ENCODE measurements at places on chromosomes 3 and 15. TPM values are rescaled to one million over a fixed set of nuclear protein-coding genes. Genes with fewer than 3 reads are reported as not detected.

Gene NPTN
- total RNA-seq, result 171 TPM

Gene DGKG
- total RNA-seq, result 1.8 TPM

Gene QRICH1
- total RNA-seq, result 132 TPM

Gene IL5RA
- total RNA-seq, result not detected

Gene KNG1
- 0.44 TPM for total RNA-seq

Gene CDHR4
- total RNA-seq, result 0.45 TPM

Gene CCK
- not detected for total RNA-seq

Gene SLC22A14
- not detected for total RNA-seq

Gene PDZRN3
- 9.2 TPM for total RNA-seq

Gene SLC51A
- total RNA-seq, result not detected

Gene TOMM70
- 28.6 TPM for total RNA-seq

Gene COL8A1
- total RNA-seq, result 3.5 TPM

Gene ZBTB20
- total RNA-seq, result 32.1 TPM

Gene RTP1
- total RNA-seq, result not detected

Gene RBPMS2
- 0.68 TPM for total RNA-seq

Gene RTP3
- not detected for total RNA-seq

Gene RARRES1
- 5.6 TPM for total RNA-seq

Gene RBMS3
- total RNA-seq, result 23.4 TPM

Gene MELTF
- 21.0 TPM for total RNA-seq

Gene CTXN2
- total RNA-seq, result not detected

Gene PRR23C
- total RNA-seq, result not detected

Gene ANKUB1
- not detected for total RNA-seq

Gene EPB42
- not detected for total RNA-seq

Gene CACNA1D
- 1.9 TPM for total RNA-seq

Gene DUOXA2
- not detected for total RNA-seq

Gene SNX22
- total RNA-seq, result 0.19 TPM

Gene GMNC
- total RNA-seq, result 0.13 TPM

Measured in suprapubic skin (tissue), 4 donors.